NCI-H524 treated with DMSO at 0.1 percent for 48 hours (cell line): ENCODE measurements at places on chromosomes 16 and 17.

DNA sequence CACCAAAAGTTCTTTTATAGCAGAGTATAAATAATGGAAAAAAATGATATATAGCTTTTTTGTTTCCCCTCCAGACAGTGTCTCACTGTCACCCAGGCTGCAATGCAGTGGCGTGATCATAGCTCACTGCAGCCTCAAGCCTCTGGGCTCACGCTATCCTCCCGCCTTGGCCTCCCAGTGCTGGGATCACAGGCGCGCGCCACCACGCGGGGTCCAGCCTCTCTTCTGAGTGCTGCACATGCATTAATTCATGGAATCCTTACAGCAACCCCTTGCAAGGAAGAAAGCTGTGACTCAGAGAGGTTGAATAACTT, 18.0 kb upstream of the ZNF629 start:
- no peak for DNase-seq

DNA sequence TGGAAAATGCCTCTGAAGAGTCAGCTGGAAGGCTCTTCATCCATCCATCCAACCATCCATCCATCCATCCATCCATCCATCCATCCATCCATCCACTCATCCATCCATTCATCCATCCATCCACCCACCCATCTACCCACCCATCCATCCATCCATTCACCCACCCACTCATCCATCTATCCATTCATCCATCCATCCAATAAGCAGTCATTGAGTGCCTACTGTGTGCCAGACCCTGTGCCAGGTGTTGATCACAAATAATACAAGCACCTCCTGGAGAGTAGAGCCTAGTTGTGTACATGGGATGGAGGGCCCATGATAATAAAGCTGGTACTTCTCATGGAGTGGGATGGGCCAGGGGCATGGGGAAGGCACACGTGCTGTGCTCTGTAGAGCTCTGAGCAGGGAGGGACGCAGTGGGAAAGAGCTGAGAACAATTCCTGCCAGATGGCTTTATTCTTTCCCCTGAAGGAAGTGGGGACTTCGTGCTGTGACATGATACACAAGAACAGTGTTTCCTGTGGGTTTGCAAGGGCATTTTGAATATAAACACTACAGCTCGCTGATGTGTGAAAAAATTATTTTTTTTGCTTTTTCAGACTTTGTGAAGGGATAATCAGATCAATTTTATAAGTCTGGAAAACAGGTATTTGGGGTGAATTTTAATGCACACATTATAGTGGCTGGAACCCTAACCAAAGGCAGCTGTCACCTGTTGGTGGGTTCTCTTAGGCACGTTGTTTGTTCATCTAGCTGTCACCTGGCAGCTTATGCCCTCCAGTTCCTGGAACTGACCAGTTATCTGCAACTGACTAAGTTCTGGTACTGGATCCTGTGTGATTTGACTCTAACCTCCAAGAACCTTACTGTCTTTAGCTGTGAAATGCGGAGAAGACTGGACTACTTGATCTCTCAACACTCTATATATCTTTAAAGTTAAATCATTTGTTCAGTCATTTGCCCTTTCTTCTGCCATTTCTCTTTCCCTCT, 61.3 kb downstream of the PRKCB start:
- DNase-seq, result no peak

GRCh38 chr17:71183066-71183660, 937.7 kb upstream of the SOX9 start:
- no peak for DNase-seq

DNA sequence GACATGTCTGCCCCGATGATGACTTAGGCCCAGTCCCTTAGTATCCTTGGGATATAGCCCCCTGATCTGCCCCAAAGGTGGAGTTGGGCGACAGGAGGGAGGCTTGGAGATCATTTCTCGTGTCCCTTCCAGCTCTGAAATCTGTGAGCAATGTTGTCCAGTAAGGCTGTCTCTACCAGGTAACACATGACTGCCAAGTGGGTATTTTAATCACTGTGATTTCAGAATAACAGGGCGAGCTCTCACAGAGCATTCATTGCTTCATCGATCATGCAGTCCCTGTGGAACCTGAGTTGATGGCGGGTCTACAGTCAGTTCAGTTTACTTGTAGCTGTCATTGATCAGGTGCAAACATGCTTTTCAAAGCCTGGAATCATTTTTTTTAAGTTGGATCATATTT, 39.2 kb downstream of the KSR1 start:
- no peak for DNase-seq

DNA sequence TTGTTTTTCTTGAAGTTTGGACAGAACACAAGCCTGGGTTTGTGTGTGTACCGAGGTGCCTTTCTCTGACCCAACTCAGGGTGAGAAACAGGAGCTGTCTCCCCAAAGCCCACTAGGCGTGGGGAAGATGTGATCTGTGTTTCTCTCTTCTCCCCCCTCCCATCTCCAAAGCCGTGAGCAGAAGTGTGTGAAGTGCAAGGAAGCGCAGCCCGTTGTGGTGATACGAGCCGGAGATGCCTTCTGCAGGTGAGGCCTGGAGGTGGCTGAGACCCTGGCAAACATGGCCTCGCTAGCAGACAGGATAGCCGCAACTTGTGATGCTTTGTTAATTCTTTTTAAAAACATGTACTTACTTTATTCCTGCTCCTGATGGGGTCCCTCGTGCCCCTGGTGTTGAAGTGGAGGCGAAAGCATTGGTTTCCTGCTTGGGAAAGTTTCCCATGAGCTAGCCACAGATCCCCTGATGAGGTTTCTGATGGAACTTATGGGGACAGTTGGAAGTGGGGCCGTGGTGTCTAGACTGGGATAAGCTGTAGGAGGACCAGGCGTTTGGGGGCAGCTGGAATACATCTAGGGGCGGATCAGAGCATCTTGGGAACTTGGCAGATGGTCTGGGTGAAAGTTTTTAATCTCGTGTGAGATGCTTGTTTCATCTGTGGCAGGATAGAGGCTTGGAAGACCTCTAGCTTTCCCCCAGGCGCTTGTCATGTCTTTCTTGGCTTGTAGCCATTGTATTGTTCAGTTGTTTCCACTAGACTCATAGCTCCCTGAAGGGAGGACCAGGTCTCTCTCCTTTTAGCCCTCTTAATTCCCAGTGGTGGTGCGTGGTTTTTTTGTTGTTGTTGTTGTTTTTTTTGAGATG, 893 bp downstream of the CTU2 start:
- peak; percentile 84 for DNase-seq

DNA sequence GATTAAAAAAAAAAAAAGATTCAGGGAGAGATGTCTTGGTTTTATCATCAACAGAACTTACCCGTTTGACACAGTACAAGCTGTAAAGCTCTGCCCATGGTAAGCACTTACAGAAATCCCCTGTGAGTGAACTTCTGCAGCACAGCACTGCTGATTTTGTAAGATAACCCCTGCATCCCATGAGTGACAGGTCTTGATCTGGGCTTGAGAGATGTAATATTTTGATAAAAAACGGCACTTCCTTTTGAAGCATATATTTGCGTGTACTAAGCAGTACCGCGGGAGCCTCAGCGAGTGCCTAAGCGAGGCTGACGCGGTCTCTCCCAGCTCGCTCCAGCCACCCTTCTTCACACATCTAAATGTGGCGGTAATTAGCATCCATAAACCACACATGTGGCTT, 50.5 kb downstream of the IKZF3 start:
- DNase-seq, result no peak

DNA sequence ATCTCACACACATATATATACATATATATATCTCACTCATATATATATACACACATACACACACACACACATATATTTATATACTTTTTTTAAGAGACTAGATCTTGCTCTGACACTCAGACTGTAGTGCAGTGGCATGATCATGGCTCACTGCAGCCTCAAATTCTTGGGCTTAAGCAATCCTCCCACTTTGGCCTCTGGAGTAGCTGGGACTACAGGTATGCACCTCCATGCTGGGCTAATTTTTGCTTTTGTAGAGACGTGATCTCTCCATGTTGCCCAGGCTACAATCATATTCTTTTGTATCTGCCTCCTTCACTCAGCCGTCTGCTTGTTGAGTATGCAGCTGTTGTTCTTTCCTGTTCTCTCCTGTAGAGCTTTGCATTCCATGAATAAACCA, 60.6 kb downstream of the HS3ST3B1 start:
- no peak for DNase-seq

- DNase-seq, result no peak
Measured at GRCh38 chr16:49615576-49615975, 240.3 kb downstream of the ZNF423 start.

- DNase-seq, result no peak
Measured at GRCh38 chr17:74604761-74605160, 12.7 kb upstream of the CD300LD start.

DNA sequence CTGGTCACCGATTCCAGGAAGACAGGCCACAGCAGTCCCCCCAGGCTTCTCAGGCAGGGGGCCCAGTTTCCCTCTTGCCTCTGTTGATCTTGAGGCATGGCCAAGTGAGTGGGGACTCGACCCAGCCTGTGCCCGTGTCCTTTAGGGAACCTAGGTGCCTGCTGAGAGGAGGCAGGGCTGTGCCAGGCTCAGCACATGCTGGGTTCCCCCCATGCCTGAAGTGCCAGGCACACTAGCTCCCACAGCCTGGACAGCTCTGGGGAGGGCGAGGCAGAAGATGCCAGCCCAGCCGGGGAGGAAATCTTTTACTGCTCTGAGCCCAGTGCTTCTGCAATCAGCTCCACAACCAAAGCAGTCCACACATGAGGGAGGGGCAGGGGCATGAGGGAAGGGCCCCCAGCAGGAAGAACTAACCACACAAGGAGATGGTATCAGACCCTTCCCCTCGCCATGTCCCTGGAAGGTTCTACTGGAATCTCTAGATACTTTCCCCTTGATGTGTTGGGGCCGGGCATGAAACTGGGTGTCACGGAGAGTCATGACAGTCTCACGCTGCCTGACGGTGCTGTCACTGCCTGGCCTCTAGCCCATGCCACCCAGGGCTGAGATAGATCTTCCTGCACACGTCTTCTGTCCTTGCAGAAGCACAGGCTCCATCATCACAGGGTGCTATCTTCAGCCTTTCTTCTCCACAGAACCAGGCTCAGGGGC, 25.5 kb downstream of the MYO18A start:
- DNase-seq, result no peak

DNA sequence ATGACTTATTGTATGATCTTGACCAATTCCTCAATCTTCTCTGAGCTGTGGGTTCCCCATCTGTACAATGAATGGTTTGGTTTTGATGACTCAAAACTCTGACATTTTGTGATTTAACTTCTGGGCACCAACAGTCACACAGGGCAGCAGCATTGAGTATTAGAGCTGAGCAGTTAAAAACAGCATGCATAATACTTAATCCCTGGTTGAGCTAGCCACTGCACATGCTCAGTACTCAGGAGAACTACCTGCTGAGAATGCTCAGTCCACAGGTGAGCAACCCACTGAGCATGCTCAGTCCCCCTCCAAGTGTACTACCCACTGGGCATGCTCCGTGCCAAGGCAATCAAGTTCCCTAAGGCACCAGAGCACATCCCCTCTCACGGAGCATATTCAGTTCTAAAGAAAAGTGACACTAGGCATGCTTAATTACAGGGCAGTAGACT, 68.7 kb downstream of the AIPL1 start:
- no peak for DNase-seq

GRCh38 chr17:58325289-58325726, 3.3 kb downstream of the TSPOAP1 start:
- no peak for DNase-seq

DNA sequence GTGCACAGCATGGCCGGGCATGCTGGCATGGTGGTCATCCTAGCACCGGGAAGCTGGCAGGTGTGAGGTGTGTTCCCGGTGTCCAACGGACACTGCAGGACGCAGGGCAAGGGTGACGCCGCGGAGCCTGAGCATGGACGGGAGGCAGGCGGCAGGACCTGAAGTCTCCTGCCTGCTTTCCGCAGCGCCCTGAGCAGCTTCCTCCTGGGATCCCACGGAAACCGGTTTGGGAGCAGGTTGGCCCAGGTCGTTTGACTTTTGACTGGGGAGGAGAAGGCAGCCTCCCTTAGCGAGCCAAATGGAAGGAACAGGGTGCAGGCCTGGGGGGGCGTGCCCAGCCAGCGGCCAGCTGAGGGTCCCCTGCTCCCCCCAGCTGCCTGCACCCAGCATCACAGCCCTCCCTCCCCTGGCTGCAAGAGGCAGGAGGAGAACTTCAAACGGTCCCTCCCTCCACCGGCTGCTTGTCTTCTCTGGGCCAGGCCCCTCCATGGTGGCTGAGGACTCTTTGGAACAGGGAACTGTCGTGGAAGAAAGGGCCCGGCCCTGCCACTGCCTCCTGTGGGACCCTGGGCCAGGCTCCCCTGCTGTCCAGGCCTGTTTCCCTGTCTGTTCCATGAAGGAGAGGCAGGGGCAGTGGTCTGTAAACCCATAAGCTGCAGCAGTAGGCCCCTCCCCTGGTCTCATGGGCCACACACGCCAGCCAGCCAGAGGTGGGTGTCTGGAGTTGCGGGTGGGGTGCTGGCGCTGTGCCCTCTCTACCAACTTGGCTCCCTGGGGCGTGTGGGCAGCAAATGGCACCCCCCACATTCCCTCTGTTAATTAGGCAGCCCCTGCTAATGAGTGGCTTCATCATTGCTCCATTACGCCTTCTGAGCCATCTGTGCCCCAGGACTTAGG, 7.8 kb upstream of the ADGRG1 start:
- peak; percentile 23 for DNase-seq

GRCh38 chr16:86298758-86299134, 211.6 kb upstream of the FOXF1 start:
- no peak for DNase-seq

DNA sequence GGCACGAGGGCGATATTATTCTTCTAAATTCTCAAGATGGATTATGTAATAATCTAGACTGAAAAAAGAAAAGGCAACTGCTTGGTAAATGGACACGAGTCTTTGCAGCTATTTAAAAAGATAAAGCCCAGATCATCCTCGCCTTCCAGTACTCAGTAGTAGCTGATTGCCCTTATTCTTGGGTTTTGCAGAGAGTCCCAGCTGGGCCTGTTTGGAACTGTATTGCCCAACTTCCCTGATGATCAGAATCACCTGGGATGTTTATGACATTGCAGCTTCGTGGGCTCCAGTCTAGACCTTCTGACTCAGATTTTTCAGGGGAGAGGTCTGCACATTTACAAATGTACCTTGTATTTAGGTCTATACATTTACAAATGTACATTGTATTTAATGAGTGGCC, 213.5 kb downstream of the RAB11FIP4 start:
- no peak for DNase-seq
